ENCODE measurements at places on chromosomes 3 and 15.

DNA sequence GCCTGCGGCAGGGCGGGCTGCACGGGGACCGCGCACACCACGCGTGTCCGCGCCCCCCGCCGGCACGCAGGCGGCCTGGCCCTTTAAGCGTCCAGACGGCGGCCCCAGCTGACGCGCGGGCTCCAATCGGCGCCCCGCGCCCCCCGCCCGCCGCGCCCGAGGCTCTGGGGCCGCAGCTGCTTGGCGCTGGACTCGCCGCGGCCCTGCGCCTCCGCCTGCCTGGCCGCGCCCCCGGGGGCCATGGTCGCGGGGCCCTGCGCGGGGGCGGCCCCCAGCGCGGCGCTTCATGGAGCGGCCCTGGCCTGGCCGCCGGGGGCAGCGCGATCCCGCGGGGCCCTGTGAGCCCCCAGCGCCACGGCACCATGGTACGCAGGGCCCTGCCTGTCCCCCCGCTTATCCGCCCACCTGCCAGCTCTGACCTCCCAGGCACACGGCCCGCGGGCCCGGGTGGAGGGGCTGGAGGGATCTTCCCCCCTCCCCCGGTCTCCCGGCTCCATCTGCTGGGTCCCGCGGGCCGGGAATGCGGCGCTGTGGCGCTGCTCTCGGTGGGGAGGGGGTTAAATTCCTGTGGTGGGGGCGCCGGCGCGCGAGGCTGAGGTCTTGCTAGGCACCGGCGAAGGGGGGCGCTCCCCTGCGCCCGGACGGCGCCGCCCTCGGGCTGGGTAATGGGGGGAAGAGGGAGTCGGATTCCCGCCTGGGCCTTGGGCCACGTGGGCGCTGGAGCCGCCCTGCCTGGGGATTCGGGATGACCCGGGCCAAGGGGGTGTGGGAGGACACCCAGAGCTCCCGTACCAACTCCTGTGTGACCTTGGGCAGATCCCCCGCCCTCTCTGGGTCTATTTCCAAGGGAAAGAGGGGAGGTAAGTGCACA lies 1.1 kb downstream of the ZBTB47 start:
- peak; percentile 52 for DNase-seq

GRCh38 chr3:77146004-77146403 lies 106.1 kb downstream of the ROBO2 start:
- DNase-seq, result no peak

GRCh38 chr15:56783156-56783856 lies 50.0 kb upstream of the ZNF280D start:
- DNase-seq, result no peak

DNA sequence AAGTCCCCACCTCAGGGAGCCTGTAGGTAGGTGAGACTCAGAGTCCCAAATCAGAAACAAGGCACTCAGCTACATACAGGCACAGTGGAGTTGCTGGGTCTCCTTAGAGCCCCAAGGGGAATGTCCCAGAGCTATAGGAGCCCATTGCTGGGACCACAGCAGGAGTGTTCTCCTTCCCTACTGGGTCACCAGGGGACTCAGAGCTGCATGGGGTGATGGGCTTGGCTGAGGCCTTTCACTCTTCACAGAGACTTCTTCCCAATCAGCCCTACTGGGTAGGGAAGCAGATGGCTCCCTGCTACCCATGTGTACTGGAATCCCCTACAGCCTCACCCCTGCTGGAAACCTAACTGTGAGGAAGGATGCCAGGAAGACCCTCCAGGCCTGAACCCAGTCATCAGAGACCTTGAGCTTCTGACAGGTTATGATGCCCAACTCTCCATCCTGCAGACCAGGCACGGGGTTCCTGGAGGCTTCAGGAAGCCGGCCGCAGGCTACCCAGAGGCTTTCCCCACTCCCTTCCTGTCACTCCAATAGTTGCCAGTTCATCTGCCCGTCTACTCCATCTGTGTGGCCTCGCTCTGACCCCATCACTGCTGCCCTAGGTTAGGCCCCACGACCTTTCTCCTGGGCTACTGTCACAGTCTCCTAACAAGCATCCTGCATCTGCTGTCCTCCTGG lies 24.0 kb downstream of the RASGRF1 start:
- no peak for DNase-seq

- DNase-seq, result no peak
These were observed 68.0 kb downstream of the CNTN3 start for GRCh38 chr3:74546426-74546825.

DNA sequence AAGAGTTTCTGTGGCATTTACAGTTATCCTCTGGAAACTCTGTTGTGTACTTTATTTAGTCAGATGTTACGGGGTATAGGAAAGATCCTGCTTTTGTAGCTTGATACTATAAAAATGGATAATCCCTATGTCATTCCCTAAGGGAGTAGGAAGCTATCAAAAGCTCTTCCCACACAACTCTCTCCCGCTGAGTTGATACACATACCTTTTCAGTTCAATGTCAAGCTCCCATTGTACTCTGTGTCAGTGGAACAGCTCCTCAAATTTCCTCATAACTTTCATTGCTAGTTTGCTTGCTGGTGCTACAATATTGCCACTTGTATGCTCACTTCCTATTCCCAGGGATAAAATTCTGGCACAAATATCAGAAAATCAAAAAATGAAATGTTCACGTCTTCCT lies 893.3 kb upstream of the GBE1 start:
- DNase-seq, result no peak

- DNase-seq, result no peak
These were observed 40.4 kb upstream of the ACKR4 start for GRCh38 chr3:132556508-132557159.

- no peak for DNase-seq
These were observed 20.0 kb upstream of the TEX55 start for GRCh38 chr3:119125742-119126504.

- DNase-seq, result no peak
These were observed 4.8 kb upstream of the MORC1 start for GRCh38 chr3:109122690-109123089.

Measured in iPS DF 19.7 (cell line).